ENCODE measurements at places on chromosomes 4 and X. TPM values are rescaled to one million over a fixed set of nuclear protein-coding genes. Genes with fewer than 3 reads are reported as not detected.

GRCh38 chrX:17104433-17104832, 158.0 kb downstream of the REPS2 start:
- no peak overlapping the region for H3K27ac ChIP-seq
- H3K27me3 ChIP-seq = no peaks in the 10 kb centered on the region
- no peak overlapping the region for H3K4me3 ChIP-seq
- H3K36me3 ChIP-seq = no peaks in the 10 kb centered on the region

- H3K36me3 ChIP-seq = no peaks in the 10 kb centered on the region
- no peak overlapping the region for H3K27ac ChIP-seq
- no peaks in the 10 kb centered on the region for H3K4me1 ChIP-seq
- no peak overlapping the region for H3K4me3 ChIP-seq
- no peaks in the 10 kb centered on the region for H3K27me3 ChIP-seq
- no peak for DNase-seq
These were observed 83.1 kb downstream of the SORBS2 start for GRCh38 chr4:185728893-185729292.

- H3K27ac ChIP-seq = no peak overlapping the region
- DNase-seq = no peak
- no peak overlapping the region for H3K4me3 ChIP-seq
- H3K4me1 ChIP-seq = no peaks in the 10 kb centered on the region
- H3K27me3 ChIP-seq = no peaks in the 10 kb centered on the region
These were observed 46.8 kb downstream of the TMEM165 start for GRCh38 chr4:55442541-55442940.

- DNase-seq = no peak
- H3K27ac ChIP-seq = no peak overlapping the region
- H3K4me1 ChIP-seq = no peaks in the 10 kb centered on the region
- H3K4me3 ChIP-seq = no peak overlapping the region
These were observed 8.7 kb upstream of the SLC25A4 start for GRCh38 chr4:185134307-185134869.

DNA sequence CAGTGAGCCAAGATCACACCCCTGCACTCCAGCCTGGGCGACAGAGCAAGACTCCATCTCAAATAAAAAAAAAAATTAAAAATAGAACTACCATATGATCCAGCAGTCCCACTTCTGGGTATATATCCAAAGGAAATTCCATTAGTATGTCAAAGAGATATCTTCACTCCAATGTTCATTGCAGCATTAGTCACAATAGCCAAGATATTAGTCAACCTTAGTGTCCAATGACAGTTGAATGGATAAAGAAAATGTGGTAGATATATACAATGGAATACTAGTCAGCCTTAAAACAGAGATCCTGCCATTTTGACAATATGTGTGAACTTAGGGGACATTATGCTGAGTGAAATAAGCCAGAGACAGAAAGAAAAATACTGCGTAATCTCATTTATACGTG, 49.4 kb downstream of the C4orf46 start:
- no peaks in the 10 kb centered on the region for H3K36me3 ChIP-seq
- no peaks in the 10 kb centered on the region for H3K4me1 ChIP-seq
- no peak for DNase-seq
- no peak overlapping the region for H3K4me3 ChIP-seq

DNA sequence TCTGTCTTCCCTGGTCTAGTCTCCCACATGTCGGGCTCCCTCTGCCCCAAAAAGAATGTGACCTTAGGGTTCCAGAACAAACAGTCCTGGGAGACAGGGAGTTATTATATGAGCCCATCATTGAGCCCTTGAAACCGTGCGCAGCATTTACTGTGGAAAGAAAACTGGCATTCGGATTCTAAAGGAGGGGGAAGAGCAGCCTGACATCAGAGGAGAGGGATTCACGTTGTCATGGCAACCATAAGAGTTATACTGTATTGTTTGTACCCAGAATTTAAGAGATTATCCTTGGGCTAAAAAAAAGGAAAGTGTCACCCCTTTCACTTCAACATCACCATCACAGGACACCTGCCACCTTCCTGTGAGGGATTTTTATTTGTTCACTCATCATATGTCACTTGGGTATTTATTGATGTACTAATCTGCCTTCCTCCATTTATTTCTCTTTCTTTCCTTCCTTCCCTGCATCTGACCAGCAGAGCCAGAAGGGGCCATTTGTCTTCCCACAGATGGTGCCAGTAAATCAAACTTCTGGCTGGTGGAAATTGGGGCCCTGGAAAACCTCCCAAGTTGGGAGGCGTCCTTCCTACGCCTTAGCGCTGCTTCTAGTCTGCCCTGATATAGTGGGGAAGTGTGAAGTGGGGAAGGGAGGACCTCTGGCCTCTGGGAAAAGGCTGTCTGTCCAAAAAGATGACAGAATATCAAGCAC, 64.9 kb upstream of the FRMPD3 start:
- DNase-seq = no peak
- H3K27ac ChIP-seq = no peak overlapping the region

DNA sequence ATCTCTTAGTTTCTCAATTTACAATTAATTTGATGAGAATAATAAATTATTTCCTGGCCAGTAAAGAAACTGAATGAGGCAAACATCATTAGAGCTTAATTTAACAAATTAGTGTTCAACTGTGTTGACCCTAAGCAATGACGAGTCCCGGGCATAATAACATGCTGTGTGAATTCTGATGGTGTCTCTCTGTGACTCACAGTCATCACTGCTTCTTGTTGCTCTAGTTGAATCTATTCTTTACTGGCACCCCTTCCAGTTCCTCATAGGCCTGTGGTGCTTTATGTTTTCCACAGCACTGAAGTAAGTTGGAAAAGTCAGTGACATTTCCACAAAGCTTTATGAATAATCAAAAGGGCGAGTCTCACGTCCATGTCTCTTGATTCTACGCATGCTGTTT, 57.7 kb upstream of the SLC7A11 start:
- H3K36me3 ChIP-seq = no peaks in the 10 kb centered on the region
- DNase-seq = no peak
- H3K27me3 ChIP-seq = no peaks in the 10 kb centered on the region
- H3K4me1 ChIP-seq = no peaks in the 10 kb centered on the region
- no peak overlapping the region for H3K4me3 ChIP-seq
- H3K27ac ChIP-seq = no peak overlapping the region

- no peaks in the 10 kb centered on the region for H3K36me3 ChIP-seq
- DNase-seq = no peak
- H3K4me3 ChIP-seq = no peak overlapping the region
- H3K4me1 ChIP-seq = no peaks in the 10 kb centered on the region
- no peak overlapping the region for H3K27ac ChIP-seq
These were observed 60.2 kb upstream of the PNPLA4 start for GRCh38 chrX:7987160-7988012.

DNA sequence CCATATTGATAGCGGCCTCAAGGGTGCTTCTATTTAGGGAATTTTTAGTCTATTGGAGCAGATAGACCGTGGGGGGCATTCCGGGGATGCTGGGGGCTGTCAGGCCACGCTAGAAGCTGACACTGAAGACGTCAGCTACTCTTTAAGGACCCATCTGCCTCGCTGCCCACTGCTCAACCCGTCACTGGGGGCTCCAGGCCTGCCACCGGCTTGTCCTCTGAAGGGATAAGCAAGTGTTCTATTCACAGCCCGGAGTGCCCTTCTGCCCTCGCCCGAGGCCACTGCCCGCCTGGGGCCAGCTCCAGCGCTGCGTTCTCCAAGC, 679 bp upstream of the MSL3 start:
- no peaks in the 10 kb centered on the region for H3K36me3 ChIP-seq
- H3K4me3 ChIP-seq = peak overlapping the region; percentile 62
- H3K27me3 ChIP-seq = peaks cover 5% of the 10 kb centered on the region
- no peaks in the 10 kb centered on the region for H3K4me1 ChIP-seq
- no peak for DNase-seq
- H3K27ac ChIP-seq = peak overlapping the region; percentile 77

GRCh38 chr4:73193155-73193554, 65.4 kb downstream of the ANKRD17 start:
- DNase-seq = no peak

DNA sequence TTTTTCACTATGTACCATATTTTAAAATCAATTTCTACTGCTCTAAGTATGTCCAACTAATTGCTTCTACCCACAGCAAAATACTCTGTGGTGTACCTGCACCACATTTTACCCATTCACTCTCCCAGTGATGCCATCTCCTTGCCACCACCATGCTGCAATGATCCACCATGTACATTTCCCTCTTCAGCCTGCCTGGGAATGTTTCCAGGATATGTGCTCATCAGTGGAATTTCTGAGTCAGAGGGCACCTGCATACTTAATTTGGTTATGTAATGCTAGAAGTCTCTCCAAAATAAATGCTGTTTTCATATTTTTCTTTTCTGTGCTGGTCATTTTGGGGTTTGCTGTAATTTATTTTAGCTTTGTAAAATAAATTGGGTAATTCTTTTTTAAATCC, 33.2 kb upstream of the OCIAD2 start:
- no peaks in the 10 kb centered on the region for H3K4me1 ChIP-seq
- no peak overlapping the region for H3K27ac ChIP-seq
- no peaks in the 10 kb centered on the region for H3K36me3 ChIP-seq
- H3K4me3 ChIP-seq = no peak overlapping the region

GRCh38 chrX:30627818-30628652, 25.2 kb upstream of the GK start:
- no peak for DNase-seq
- no peaks in the 10 kb centered on the region for H3K36me3 ChIP-seq
- no peak overlapping the region for H3K4me3 ChIP-seq
- H3K27ac ChIP-seq = no peak overlapping the region
- H3K27me3 ChIP-seq = no peaks in the 10 kb centered on the region

- no peak overlapping the region for H3K4me3 ChIP-seq
- DNase-seq = no peak
- H3K27ac ChIP-seq = no peak overlapping the region
- H3K36me3 ChIP-seq = no peaks in the 10 kb centered on the region
- H3K27me3 ChIP-seq = no peaks in the 10 kb centered on the region
- no peaks in the 10 kb centered on the region for H3K4me1 ChIP-seq
These were observed 11.9 kb upstream of the SEL1L3 start for GRCh38 chr4:25874655-25875054.

DNA sequence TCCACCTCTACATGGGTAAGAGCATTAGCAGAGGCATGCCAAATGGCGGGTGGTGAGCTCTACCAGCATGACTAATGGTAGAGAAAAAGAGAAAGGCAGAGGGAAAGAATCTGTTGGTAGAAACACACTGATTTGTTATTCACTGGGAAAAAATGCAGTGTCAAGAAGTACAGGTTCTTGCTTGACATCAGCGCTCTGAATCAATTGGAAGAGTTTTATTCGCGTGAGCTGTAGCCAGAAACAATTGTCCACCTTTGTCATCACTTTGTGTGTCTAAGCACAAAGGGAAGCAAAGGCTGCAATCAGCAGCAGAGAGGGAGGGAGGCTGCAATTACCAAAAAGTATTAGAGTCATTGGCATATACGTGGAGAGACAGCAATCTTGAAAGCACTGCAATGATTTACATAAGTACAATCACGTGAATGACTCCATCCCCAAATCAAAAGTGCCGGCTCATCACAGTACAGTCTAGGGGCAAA, 67.7 kb upstream of the HS3ST1 start:
- H3K4me1 ChIP-seq = no peaks in the 10 kb centered on the region
- H3K27ac ChIP-seq = no peak overlapping the region
- no peak for DNase-seq

GRCh38 chrX:15680401-15680800, 15.8 kb upstream of the CLTRN start:
- H3K27ac ChIP-seq = no peak overlapping the region
- no peak overlapping the region for H3K4me3 ChIP-seq
- DNase-seq = no peak
- H3K4me1 ChIP-seq = peaks cover 7% of the 10 kb centered on the region

DNA sequence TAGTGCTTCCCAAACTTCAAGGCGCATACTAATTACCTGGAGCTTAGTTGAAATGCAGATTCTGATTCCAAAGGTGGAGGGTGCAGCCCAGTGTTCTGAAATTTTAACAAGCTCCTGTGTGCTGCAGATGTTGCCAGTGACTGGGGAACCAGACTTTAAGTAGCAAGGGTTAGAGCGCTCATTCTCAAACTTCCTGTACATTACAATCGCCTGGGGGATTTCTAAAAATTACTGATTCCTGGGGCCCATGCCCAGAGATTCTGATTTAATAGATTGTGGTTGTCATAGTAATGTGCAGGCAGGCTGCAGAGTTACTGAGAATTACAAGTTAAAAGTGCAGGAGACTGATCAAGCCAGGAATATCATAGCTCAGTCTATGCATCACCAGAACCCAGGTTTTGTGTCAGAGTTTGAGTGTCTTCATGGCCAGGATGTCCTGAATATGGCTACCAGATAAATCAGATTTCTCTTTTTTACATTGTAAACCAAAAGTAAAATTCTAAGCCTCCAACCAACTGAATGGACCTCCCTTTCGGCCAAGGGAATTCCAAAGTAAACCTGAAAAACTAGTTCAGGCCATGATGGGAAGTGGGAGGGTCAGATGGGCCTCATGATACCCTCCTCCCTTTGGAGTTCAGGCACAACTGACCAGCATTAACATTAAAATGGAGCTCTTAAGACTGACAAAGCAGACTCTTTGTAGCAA, 121.6 kb downstream of the ATXN3L start:
- H3K27ac ChIP-seq = no peak overlapping the region
- no peaks in the 10 kb centered on the region for H3K4me1 ChIP-seq
- no peak for DNase-seq
- no peak overlapping the region for H3K4me3 ChIP-seq
- no peaks in the 10 kb centered on the region for H3K36me3 ChIP-seq
- peaks cover 4% of the 10 kb centered on the region for H3K27me3 ChIP-seq

DNA sequence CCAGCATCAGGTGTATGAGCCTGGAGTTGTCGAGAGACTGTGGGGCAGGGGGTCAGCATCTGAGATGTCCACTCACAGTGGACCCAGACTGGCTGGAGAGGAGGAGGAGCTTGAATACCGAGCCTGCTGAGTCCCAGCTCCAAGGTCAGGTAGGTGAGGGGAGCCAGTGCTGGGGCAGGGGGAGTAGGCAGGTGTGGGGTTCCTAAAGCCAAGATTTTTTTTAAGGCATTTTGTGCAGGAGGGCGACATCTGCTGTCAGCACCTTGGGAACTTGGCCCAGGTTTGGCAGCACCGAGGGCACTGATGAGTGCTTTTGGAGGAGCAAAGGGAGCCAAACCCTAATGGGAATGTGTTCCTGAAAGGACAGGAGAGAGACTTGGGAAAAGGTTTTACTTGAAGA, 64.2 kb upstream of the MSANTD1 start:
- no peaks in the 10 kb centered on the region for H3K4me1 ChIP-seq
- H3K27ac ChIP-seq = no peak overlapping the region
- no peaks in the 10 kb centered on the region for H3K27me3 ChIP-seq
- no peak overlapping the region for H3K4me3 ChIP-seq

- no peak overlapping the region for H3K27ac ChIP-seq
- H3K4me3 ChIP-seq = no peak overlapping the region
- no peaks in the 10 kb centered on the region for H3K27me3 ChIP-seq
- H3K36me3 ChIP-seq = no peaks in the 10 kb centered on the region
- DNase-seq = no peak
These were observed 186.1 kb upstream of the STS start for GRCh38 chrX:6961286-6962005.

Gene PRAF2
- 6.6 TPM for total RNA-seq

Gene BLOC1S4
- total RNA-seq = 19.8 TPM

Gene OPHN1
- total RNA-seq = 14.6 TPM

Gene SSX4
- not detected for total RNA-seq

Gene UGT2B10
- total RNA-seq = not detected

Gene MAGEB16
- not detected for total RNA-seq

Gene SPANXA1
- total RNA-seq = not detected

Gene ETDB
- not detected for total RNA-seq
